Calu3 (cell line): ENCODE measurements at places on chromosomes 16 and 17. TPM values are rescaled to one million over a fixed set of nuclear protein-coding genes. Genes with fewer than 3 reads are reported as not detected.

DNA sequence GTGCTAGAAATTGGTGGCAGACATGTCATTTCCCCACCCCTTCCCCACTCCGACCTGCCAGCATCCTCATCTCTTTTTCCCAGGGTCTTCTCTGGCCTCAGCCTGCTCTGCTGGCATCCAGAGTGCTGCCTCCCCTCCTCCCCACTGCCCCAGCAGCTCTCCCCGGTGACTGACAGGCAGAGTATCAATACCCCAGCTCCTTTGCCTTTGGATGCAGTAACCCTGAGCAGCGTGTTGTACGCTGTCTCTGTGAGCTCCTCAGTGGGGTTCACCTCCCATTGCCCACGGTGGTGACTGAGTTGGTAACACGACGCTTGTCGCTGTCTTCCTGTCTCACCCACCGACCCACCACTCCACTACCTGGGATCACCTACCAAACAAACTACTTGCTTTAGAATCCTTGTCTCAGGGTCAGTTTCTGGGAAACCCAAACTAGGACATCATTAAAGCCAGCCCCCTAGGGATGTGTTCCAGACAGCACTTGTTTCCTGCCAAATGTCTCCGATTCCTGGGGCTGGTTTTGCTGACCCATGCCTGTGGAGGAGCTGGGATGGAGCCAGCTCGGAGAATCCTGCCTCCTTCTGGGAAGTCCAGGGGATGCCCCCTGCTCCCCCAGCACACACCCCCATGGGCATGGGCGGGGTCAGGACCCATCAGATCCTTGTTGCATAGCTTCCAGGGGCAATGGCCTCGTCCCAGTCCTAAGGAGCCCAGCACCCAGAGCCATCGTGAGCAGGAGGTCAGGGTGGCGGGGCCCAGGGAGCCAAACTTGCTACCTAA is 8.3 kb upstream of the SBK1 start:
- DNase-seq, result no peak
- peaks cover 37% of the 10 kb centered on the region for H3K27me3 ChIP-seq
- no peak overlapping the region for H3K4me3 ChIP-seq
- no peaks in the 10 kb centered on the region for H3K36me3 ChIP-seq

- no peak for DNase-seq
- H3K27ac ChIP-seq, result no peak overlapping the region
- no peaks in the 10 kb centered on the region for H3K36me3 ChIP-seq
- no peaks in the 10 kb centered on the region for H3K27me3 ChIP-seq
- no peak overlapping the region for H3K4me3 ChIP-seq
- no peaks in the 10 kb centered on the region for H3K4me1 ChIP-seq
Measured at GRCh38 chr17:56358651-56359050, 205.4 kb downstream of the ANKFN1 start.

- no peaks in the 10 kb centered on the region for H3K4me1 ChIP-seq
- H3K4me3 ChIP-seq, result no peak overlapping the region
- peak overlapping the region; percentile 47 for H3K27ac ChIP-seq
Measured at GRCh38 chr16:53881371-53881770, 177.4 kb downstream of the FTO start.

GRCh38 chr16:84916850-84917249 is 94.5 kb downstream of the ZDHHC7 start:
- no peak for DNase-seq
- H3K4me3 ChIP-seq, result no peak overlapping the region
- peaks cover 92% of the 10 kb centered on the region for H3K27me3 ChIP-seq

- H3K36me3 ChIP-seq, result peaks cover 4% of the 10 kb centered on the region
- H3K4me3 ChIP-seq, result no peak overlapping the region
- no peak overlapping the region for H3K27ac ChIP-seq
- no peaks in the 10 kb centered on the region for H3K27me3 ChIP-seq
- no peaks in the 10 kb centered on the region for H3K4me1 ChIP-seq
Measured at GRCh38 chr17:4229627-4230541, 33.9 kb downstream of the ANKFY1 start.

Gene KRT32
- not detected in 2 replicates for total RNA-seq

Gene PDILT
- total RNA-seq, result not detected in 2 replicates

Gene NUPR1
- 0.27 and 0.73 TPM in 2 replicates for total RNA-seq
